ENCODE measurements at places on chromosomes 12 and 14. TPM values are rescaled to one million over a fixed set of nuclear protein-coding genes. Genes with fewer than 3 reads are reported as not detected.

- no peak for DNase-seq
Observed at GRCh38 chr14:20803223-20803622, 579 bp upstream of the RNASE1 start.

- peak; percentile 77 for DNase-seq
Observed at GRCh38 chr14:34029921-34030334, 79.1 kb upstream of the EGLN3 start.

- DNase-seq: peak; percentile 84
Observed at GRCh38 chr12:124497039-124497438, 70.4 kb downstream of the NCOR2 start.

DNA sequence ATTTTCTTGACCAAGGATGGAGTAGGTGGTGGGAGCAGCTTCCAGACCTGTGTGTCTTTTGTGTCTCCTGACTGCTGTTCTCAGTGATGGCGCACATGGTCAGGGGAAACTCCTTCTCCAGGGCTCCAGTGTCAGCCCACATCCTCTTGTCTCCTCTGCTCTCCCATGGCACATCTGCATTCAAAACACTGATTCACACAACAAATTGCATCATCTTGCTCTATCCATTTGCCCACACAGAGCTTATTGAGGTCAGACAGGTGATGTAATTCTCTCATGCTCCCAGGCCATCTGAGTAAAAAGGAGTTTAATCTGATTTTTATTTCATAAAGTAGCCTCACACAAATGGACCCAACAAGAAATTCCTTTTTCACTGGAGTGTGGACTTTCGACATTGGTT is 21.8 kb upstream of the TMEM132C start:
- DNase-seq: no peak

DNA sequence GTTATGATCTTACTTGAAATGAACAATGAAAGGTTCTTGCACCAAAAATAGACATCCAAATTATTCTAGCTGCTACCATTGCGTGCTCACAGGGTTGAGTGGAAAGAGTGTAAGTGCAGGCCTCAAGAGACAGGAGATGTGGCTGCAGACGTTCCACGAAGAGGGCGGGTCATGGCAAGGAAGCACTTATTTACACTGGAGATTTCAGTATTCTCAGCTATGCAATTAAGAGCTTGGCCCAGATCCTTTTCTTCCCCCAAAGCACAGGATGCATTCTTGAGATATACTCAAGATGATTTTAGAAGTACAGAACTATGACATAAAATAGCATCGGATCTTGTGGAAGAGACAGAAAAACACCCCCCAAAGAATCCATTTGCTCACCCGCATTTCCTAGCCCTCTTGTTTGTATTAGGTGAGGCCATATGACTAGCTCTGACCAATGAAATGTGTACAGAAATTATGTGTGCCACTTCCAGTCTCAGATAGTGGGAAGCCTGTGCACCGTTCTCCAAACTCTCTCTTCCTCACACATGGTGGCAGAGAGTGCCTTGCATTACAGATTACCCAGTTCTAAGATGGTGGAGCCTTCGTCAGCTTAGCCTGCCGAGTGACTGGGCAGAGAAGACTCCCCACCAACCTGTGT is 261.4 kb downstream of the TTC8 start:
- no peak for DNase-seq

DNA sequence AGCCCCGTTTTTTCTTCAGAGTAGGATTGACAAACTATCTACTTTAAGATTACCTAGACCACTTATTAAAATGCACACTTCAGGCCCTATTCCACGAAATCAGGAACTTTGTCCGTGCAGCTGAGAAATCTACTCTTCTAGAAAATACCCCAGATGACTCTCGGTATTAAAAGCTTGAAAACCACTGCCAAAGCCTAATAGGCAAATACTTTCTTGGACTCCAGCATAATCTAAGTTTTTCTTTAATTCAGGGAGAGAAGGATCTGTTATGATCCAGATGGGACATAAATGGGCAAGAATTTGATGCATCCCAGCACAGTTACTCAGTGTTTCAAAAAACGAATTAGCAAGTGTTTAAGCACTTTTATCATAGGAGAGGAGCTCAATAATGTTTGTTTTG is 94.5 kb downstream of the TMX1 start:
- DNase-seq: no peak

GRCh38 chr14:50335389-50335788 is 23.3 kb downstream of the DMAC2L start:
- DNase-seq: peak; percentile 75

- no peak for DNase-seq
Observed at GRCh38 chr14:104804481-104805325, 3.8 kb downstream of the ZBTB42 start.

DNA sequence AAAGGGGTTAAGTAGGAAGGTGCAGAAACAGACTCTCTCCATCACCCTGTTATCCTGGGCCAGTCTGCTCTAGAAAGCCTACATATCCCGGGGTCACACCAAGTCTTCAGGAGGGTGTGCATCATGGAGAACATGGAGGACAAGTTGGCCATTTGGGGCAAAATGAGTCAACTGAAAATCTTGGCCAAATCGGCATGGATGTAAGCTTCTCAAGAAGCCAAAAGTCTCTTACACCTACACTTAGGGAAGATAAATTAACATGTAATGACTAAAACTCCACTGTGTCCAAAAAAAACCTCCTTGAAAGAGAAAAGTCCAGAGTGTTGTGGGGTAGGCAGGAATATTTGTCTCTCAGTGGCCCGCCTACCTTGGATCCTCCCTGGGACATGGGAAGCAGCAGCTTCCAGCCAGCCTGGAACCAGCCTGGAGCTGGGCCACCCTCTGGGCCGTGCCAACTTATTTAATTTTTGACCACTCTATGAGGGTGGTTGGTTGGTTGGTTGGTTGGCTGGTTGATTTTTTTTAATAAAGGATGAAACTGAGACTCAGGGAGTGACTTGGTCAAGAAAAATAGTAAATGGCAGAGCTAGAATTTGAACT is 17.9 kb upstream of the TC2N start:
- DNase-seq: no peak

Gene KCNH3
- under 0.01 TPM for total RNA-seq

Gene EML1
- 34.5 TPM for total RNA-seq

Gene ADAM21
- 0.43 TPM for total RNA-seq

Gene MLXIP
- total RNA-seq: 16.4 TPM

Gene MMP19
- 9.7 TPM for total RNA-seq

Gene ANO2
- 0.43 TPM for total RNA-seq

Gene ACSM4
- not detected for total RNA-seq
